Hepatocyte (in vitro differentiated cells): ENCODE measurements at places on chromosomes 7 and 10. TPM values are rescaled to one million over a fixed set of nuclear protein-coding genes. Genes with fewer than 3 reads are reported as not detected.

DNA sequence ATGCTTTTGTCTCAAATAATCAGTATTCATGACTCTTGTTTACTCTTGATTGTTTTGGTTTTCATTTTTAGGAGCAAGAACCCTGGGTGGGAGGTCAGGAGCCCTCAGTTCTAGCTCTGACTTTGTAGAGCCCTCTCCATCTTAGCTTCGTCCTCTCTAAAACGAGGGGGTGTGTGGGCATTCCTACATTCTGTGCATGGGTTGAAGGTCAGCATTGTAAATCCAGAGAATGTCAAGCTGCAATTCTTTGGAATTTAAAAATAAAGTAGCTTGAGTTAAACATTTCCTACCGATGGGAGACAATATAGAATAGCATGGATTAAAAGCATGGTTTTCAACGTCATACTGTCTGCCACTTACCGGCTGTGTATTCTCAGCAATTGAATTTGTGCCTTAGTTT lies 128.3 kb downstream of the PRPF18 start:
- DNase-seq, result no peak

ZNF425 gene
- 2.7 and 3.9 TPM in 2 replicates for total RNA-seq

DNA sequence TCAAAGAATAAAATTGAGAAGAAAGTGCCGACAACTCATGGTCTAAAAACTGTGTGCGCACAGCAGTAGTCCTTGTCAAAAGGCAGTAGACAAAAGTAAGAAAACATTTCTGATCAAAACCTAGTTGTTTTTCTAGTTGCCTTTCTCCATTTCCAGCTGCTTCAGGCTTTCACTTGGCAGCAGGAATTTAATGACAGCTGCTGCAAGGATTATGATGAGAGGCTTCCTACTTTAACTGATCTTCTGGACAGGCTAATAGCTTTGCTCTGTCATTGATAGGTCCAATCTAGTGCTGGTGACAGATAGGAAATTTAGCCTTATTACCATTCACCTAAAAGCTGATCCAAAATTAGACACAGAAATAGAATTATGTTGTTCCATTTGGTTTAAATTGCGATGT lies 110.7 kb upstream of the SEMA3C start:
- no peak for DNase-seq

ENKUR gene
- 1.4 and 3.1 TPM in 2 replicates for total RNA-seq

PAPOLB gene
- total RNA-seq, result not detected in 2 replicates

- no peak for DNase-seq
Measured at GRCh38 chr10:72068901-72069446, 19.4 kb downstream of the SPOCK2 start.

SGCE gene
- total RNA-seq, result 64.5 and 77.6 TPM in 2 replicates

- DNase-seq, result peak; percentile 38
Measured at GRCh38 chr7:32515890-32516550, 20.7 kb downstream of the AVL9 start.
